ENCODE measurements at places on chromosomes 5 and 9.

GRCh38 chr9:5536684-5537083 is 26.4 kb downstream of the PDCD1LG2 start:
- no peak for DNase-seq

GRCh38 chr9:20030671-20031070 is 241.8 kb upstream of the SLC24A2 start:
- DNase-seq: no peak

DNA sequence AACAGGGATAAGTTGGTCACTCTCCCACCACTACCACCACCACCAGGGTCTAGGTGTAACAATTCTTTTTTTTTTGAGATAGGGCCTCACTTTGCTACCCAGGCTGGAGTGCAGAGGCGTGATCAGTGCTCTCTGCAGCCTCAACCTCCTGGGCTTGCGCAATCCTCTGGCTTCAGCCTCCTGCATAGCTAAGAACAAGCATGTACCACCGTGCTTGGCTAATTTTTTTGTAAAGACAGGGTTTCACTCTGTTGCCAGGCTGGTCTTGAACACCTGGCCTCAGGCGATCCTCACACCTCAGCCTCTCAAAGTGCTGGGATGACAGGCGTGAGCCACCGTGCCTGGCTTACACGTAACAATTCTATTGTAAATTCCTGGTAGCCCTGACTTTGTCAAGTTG is 27.5 kb downstream of the CORO2A start:
- DNase-seq: no peak

DNA sequence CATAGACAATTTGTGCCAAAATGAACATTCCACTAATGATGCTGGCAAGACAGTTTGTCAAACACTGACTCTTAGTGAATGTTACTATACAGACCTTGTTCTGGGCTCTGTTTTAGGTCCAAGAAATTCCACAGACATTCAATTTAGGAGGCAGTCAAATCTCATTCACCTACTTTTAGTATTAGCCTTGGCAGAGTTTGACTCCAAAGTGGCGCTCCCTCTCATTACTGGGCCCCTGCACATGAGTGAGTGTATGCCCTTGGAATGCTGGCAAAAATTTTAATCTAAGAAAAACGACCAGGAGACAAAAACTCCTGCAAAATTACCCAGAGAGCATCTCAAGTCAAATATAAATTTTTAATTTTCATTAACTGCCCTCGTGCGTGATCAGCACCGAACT is 94.9 kb upstream of the SLC27A6 start:
- no peak for DNase-seq

DNA sequence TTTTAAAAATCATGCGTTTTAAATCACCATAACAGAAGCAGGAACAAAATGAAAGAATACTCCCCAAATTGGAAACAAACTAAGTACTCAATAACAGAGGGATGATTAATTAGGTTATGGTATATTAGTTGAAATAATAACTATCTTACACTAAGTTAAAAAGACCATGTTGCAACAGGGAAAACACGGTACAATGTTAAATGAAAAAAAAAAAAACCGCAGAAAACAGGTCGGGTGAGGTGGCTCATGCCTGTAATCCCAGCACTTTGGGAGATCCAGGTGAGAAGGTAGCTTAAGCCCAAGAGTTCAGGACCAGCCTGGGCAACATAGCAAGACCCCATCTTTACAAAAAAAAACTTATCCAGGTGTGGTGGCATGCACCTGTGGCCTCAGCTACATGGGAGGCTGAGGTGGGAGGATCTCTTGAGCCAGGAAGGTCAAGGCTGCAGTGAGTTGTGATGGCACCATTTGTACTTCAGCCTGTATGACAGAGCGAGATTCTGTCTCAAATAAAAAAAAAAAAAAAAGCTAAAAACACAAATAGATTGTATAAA is 2.4 kb upstream of the PTPN3 start:
- DNase-seq: no peak

GRCh38 chr9:13470836-13471235 is 191.3 kb upstream of the MPDZ start:
- no peak for DNase-seq

- DNase-seq: peak; percentile 74
Observed at GRCh38 chr9:2506321-2506720, 115.3 kb upstream of the VLDLR start.

- no peak for DNase-seq
Observed at GRCh38 chr5:15529821-15530220, 29.8 kb downstream of the FBXL7 start.

DNA sequence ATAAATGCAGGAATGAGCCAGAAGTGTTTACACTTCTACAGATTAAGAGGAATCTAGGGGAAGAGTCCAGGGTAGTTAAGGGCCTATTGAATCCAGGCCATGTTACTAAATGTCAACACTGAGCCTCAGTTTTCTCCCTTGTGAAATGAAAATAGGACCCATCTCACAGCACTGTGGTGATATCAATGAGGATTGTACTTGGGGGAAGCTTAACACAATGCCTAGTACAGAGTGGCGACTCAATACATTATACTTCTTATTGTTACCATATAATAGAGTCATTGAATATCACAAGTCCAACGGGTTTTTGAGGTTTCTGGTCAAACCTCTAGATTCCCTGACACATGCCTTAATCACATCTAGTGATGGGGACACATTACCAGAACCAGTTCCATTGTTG is 4.6 kb downstream of the TRUB2 start:
- no peak for DNase-seq

DNA sequence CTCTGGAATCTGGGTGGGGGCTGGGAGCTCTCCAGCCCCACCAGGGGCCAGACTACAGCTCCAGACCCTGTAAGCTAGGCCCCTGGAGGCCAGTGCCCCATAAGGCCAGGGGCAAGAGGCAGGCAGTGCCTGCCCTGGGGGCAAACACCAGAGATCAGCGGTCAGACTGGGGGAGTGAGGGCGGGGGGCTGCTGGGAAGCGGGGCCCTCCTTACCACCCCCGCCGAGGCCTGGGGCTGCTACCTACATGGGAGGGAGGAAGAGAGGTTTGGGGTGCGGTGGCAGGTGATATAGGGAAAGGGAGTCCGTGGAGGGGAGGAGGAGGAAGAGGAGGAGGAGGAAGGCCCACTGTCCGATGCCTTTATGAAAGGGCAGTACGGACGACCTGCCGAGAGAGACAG is 12.7 kb downstream of the PRR7 start:
- DNase-seq: no peak

- DNase-seq: no peak
Observed at GRCh38 chr9:21413151-21413550, 4.2 kb downstream of the IFNA8 start.
